Urinary bladder (tissue), 4 donors: ENCODE measurements at places on chromosomes 3 and 15.

GRCh38 chr3:109356442-109357155 is 19.3 kb upstream of the DPPA4 start:
- DNase-seq = no peak

DNA sequence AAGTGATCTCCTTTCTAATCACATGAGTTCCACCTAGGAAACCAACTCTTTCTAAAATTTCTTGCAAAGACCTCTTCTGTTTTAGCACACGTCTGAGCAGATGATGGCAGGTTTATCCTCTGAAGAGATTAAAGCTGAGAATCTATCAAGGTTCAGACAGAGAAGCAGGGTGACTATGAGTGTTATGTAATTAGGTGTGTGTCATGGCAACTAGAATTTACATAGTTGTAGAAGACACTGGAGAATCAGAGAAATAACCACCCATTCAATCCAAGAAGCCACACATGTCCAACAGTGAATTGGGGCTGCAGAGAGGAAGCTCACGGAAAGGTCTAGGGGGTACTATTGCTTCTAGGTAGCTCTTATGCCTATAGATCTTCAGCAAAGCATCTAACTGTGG is 600.5 kb downstream of the PYDC2 start:
- no peak for DNase-seq

- no peak for DNase-seq
These were observed 12.9 kb downstream of the LOXL1 start for GRCh38 chr15:73939138-73939537.

DNA sequence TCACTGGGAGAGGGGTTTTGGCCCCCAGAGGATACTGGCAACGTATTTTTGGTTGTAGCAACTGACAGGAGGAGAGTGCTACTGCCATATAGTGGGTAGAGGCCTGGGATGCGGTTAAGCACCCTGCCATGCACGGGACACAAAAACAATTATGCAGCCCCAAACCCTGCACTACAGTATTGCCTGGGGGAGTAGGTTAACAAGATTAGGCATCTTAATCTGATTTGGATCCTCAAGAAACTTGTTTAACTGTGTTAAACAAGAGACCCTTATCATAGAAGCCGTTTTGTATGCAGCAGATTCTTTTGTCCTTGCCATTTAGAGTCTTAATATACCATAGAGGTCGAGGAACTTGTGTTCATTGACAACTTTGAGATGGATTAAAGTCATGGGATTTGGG is 3.4 kb downstream of the PHLDB2 start:
- no peak for DNase-seq
